ENCODE measurements at places on chromosomes 6 and 20.
A peak's percentile ranks its signal among the peaks of the same experiment; 100 is the strongest.

DNA sequence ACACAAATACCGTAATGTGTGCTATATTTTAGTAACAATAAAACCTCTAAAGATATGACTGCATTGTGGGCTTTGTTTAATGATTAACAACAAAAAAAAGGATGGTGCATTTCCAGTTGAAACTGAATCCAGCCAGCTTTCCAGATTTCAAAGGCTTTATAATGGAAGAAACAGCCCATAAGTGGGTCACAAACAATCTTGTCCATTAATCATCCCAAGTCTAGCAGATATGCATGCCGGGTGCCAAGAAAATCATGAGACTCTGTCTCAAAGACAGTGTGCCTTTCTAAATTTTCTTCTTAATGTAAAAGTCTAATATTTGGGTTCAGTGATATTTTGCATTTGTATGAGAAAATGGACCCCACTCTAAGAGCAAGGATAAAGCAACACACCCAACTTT lies 20.6 kb upstream of the LAMP5 start:
- no peak for DNase-seq

DNA sequence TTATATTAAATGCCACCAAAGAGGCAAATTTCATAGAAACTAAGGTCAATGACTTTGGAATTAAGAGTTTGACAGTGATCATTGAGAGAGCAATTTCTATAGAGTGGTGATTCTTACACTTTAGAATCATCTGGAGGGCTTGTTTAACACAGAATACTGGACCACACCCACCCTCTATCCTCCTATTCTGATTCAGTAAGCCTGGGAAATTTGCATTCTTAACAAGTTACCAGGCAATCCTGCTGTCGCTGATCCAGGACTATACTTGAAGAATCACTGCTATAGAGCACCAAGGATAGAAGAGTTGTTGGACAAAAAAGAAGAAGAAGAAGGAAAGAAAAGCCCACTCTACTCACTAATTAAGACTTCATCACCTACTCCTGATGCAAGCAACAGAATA lies 21.3 kb upstream of the TBX18 start:
- DNase-seq, result no peak

- no peak for DNase-seq
Measured at GRCh38 chr6:168166627-168167026, 87.6 kb upstream of the FRMD1 start.

DNA sequence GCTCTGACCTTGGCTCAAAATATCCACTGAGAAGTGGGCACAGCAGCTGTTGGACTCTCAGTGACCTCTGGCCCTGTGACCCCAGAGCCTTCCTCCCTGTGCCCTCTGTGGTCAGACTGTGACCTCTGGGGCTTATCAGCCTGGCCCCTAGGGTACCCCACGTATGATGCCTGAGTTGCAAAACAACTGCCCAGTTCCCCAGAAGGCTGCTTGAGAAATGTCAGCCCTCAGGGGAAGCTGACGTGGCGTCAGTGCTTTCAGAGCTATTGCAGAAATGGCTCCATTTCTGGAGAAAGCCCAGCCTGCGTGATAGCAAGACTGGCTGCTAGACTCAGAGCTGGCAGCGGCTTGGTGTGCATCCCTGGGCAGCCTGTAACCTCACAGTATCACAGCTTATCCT lies 31.5 kb upstream of the TGM2 start:
- DNase-seq, result no peak

DNA sequence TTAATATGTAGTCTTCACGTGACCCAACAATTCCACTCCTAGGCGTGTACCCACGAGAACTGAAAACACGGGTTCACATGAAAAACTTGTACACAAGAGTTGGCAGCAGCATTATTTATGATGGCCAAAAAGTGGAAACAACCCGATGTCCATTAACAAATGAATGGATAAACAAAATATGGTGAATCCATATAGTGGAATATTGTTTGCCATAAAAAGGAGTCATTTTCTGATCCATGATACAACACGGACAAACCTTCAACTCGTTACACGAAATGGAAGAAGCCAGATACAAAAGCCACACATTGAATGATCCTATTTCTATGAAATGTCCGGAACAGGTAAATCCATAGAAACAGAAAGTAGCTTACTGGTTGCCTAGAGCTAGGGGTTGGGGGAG lies 78.4 kb downstream of the BMP7 start:
- no peak for DNase-seq

GRCh38 chr20:14992153-14992552 lies 654.7 kb upstream of the FLRT3 start:
- DNase-seq, result no peak

DNA sequence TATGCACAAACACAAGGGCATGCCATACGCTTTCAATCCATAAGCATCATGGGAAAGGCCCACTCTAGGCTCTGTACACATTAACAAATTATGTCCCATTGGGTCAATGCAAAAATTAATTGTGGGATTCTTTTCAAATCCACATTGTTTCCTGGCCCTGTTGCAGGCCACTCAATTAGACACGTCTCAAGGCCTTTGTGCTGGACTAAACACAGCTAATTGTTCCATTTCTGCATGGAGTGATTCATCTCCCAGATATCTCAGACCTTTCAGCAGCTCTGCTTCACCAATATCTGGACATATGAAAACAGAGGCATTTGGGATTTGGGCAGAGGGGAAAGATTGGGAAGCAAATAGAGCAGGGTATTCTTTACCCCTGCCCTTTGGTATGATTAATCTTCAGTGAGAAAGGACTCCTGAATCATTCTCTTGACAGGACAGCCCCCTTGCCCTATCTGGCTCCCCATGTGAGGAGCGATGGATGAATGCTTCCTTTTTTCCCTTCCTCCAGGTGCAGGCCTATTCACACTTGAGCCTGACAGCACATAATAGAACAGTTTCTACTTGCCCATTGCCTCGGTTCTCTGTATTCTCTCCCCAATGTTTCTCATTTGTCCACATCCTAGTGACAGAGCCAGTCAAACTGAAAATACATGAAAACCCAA lies 547.6 kb downstream of the HAO1 start:
- no peak for DNase-seq

DNA sequence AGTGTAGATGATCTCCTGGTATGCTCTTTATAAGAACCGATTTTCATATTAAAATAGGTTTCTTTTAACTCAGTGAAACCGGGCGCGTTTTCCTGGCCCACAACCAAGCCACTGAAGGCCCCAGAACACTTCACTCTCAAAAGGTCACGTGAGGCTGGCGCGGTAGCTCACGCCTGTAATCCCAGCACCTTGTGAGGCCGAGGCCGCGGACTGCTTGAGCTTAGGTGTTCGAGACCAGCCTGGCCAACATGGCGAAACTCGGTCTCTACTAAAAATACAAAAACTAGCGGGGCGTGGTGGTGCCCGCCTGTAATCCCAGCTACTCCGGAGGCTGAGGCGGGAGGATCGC lies 402 bp upstream of the TAF8 start:
- DNase-seq, result no peak

DNA sequence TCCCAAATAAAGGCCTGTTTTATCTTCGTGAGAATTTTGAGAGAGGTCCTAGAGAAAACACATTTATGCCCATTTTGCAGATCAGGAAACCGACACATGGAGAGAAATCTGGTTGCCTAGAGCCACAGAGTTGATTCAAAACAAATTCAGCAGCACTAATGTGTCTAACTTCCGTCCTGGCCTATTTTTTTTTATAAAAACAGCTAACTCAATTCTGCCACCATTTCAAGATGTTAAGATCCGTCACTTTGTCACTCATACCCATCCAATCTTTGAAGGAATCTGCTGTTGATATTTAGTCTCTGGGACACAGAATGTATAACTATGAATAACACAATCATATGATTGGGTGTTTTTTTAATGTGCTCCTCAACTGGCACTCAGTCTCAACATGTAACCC lies 611.1 kb upstream of the ARID1B start:
- DNase-seq, result no peak

- no peak for DNase-seq
Measured at GRCh38 chr6:15823838-15824414, 161.1 kb upstream of the DTNBP1 start.

GRCh38 chr20:62476056-62476838 lies 452 bp upstream of the GATA5 start:
- DNase-seq, result no peak

GRCh38 chr6:114216789-114217467 lies 125.9 kb downstream of the HS3ST5 start:
- no peak for DNase-seq

GRCh38 chr20:1171461-1172093 lies 13.2 kb downstream of the TMEM74B start:
- DNase-seq, result peak; percentile 8

DNA sequence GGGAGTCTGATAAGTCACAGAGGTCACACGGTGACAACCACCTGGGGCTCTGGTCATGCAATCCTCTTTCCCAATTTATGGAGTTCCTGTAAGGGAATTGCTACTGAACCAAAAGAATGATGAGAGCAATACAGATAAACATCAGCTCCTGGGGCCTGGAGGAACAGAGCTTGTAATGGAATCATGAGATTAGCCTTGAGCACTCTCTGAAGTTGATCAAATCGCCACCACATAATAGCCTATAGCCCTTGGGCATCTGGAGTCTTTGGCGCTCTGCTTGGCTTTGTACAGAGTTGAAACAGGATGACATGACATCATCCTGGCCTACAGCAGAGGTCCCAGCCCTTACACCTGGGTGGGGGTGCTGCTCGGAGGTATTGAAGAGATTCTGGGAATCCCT lies 154.3 kb upstream of the DTNBP1 start:
- no peak for DNase-seq

DNA sequence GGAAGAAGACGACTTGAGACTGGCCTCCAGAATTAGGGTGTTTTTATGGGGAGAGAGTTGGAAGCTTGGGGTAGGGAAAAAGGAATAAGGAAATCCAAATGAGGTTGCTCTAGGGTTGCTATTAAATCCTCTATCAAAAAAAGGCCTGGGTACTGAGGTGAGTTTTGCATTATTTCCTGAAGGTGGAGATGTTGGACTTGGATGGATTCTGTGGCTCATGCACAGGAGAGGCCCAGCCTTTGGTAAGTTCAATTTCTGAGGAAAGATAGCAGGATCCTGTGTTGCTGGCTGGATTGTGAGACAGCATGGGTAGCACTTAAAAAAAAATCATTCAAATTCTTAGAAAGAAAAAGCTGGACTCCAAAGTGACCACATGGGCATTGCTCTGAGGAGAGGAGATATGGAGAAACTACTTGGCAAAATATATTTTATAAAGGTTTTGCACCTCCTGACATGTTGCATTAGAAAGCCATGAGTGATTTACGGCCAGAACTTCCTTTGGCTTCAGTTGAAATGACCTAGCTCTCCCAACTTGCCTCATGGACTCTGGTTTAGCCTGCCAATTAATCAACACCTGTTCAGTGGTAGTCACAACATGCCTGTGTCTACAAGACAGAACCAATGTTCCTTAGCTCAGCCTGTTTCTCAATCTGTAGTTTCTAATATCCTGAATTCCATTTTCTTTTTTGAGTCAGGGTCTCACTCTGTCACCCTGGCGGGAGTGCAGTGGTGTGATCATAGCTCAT lies 152.1 kb upstream of the RALGAPA2 start:
- DNase-seq, result no peak

DNA sequence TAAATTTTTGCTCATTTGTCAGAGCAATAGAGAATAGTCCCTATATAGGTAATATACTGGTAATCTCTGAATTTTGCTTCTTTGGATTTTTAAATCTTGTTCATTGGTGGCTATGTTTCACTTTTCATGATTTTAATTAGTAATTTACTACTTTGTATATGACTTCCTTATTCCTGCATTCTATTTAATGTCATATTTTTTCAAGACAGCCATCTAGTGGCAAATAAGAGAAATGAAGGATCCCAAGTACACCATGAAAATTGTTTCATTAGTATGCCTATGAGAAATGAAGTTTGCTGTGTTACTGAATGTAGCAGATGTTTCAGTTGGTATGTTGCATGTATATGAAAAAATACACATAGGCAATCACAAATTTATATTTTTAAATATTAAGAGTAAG lies 82.4 kb downstream of the ZNF292 start:
- DNase-seq, result peak; percentile 18

DNA sequence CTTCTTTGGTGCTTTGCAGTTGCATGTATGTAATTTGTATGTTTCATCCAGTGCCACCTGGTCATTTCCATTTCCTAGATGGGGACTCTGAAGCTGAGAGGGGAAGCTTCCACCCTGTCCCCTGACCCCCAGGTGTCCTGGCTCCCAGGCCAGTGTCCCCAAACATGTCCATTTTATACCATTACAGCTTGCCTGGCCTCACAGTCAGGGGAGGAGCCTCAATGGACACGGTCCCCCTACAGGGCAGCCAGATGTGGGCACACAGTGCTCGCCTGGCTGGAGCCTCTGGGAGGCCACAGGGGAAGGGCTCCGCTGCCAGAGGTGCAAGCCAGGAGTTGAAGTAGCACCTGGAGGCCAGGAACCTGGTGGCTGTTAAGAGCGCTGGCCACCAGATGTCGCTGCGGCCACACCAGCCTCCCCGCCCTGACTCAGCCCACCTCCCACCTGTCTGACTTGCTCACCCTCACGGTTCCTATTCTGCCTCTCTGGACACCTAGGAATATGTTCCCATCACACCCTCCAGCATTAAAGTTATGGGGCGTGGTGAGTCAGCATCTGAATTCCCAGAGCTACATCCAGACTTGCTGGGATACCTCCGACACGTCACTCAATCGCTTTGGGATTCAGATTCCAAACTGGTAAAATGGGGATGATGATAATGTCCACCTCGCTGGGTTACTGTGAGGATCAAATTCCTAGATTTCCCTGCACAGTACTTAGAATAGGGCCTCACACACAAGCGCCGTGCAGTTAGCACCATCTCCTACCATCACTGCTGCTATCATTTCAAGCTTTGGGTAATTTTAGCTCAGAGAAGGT lies 107.4 kb downstream of the SULF2 start:
- peak; percentile 39 for DNase-seq

GRCh38 chr6:158019416-158019815 lies 37.8 kb downstream of the SYNJ2 start:
- DNase-seq, result no peak

DNA sequence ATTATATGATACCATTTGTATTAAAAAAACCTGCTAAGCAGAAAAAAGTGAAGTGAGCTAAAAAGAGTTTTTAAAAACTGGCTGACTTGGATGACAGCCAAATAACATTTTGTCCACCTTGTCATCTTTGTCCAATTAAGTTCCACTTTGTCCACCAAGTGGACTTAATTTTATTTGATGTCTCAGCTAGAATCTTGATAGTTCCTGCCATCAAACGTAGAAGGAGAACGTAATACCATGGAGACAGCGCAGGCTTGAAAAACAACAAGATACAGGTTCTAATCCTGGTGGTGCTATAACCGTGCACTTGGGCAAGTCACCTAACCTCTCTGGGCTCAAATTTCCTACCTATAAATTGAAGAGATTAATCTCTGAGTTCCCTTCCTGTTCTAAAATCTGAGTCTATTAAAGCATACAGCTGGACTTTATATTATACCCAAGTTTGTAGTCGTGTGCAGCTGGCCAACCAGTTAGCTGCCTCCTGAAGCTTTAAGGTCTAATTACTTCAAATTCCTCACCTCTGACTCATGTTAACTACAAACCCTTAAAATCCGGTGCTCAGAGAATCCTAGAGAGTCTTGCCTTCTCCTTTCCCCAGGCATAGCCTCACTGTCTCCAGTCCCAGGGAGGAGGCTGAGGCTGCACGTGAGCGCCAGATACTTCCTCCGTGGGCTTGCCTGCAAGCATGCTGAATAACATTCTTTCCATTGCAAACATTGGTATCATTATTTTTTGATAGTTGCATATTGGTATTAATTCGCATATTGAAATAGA lies 16.8 kb downstream of the TMEM244 start:
- DNase-seq, result no peak

Measured in Jurkat, Clone E6-1 (cell line).